ENCODE measurements at places on chromosomes 5 and 9.
A peak's percentile ranks its signal among the peaks of the same experiment; 100 is the strongest.

GRCh38 chr5:20041326-20042274, 53.6 kb upstream of the CDH18 start:
- no peak for DNase-seq

GRCh38 chr9:93120846-93121315, 13.2 kb downstream of the NINJ1 start:
- no peak for DNase-seq

- no peak for DNase-seq
Observed at GRCh38 chr9:79812099-79812498, 240.3 kb downstream of the TLE4 start.

DNA sequence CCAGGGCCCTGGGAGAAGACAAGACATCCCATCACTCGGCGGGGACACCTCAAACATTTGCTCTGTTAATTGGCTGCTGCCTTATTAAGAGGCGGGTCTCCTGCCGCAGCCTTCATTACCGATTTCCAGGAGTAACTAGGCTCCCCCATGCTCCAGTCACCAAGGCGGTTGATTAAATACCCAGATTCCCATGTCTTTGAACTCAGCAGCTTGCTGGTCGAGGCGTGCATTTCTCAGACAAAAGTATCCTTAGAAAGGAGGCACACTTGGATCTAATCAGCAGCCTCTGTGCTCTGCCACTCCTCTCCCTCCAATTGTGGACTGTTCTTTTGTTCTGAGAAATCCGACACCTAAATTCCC, 228.8 kb downstream of the FSTL4 start:
- no peak for DNase-seq

- no peak for DNase-seq
Observed at GRCh38 chr5:149916334-149917072, 28.1 kb downstream of the PDE6A start.

DNA sequence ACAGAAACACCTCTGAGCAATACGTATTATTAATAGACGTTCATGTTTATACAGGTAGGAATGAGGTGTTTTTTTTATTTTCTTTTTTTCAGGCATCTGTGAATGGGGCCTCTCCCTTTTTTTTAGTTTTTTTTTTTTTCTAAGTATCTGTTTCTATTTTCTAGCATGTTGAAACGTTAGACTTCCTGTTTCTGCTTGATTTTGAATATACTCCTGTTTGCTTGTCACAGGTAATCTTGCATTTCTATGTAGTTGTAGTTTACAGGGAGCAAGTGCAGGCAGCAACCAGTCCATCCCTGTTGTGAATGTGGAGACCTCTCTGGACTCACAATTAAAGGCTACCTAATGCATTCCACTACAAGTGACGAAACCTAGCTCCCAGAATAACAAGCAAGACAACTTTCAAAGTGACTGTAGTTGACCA, 22.8 kb upstream of the TNFAIP8 start:
- no peak for DNase-seq

DNA sequence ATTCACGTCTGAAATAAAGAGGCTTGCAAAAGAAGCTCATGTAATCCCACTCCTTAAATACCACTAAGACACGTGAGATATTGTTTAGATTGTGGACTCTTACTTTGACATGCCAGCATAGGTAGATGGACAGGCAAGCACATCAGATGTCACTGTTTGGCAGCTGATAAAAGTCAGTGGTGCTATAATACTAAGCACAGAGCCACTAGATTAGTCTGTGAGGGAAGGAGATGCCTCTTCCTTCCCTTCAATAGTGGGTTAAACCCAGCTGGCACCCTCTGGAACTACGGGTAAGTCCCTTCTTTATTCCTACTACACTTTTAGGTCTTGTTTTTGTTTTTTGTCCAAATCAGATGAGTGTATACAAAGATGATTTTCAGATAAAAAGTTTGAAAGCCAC, at the start of gene MYOT:
MYOT (plus strand) TSS at position 197 of the 400 bp plus-strand sequence. CDS start 2,792 bp downstream, outside the sequence.
- DNase-seq, result no peak

DNA sequence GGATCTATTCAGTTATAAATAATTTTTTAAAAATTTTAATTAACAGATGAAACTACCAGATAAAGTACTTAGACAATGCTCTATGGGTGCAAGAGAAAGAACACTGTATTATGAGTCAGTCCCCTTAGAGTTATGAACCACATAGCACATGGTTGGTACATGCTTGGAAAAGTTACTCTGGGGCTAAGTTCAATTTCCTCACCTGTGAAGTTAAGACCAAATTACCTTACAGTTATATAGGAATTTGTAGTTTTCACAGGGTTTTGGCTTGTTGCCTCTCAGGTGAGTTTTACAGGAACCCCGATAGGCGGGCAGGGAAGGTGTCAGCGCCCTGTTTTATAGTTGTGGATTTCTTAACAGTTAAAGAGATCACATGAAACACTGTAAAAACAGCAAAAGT, 1.2 kb downstream of the PANK3 start:
- no peak for DNase-seq

DNA sequence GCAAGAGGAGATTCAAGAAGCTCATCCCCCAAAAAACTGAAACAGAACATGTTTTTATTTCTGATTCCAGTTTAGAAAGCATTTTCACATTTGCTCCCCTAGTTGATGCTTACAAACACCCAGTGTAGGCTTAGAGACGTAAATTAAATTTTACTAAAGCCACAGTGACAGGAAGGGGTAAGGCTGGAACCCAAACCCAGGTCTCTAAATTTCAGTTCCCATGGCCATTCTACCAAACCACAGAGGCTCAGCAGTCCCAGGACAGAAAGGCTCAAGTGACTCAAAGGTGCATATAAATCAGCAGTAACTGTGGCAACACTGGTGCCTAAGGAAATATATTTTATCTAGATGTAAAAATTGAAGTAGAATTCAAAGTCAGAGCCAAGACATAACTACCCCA, 128.7 kb downstream of the CEP120 start:
- DNase-seq, result no peak

DNA sequence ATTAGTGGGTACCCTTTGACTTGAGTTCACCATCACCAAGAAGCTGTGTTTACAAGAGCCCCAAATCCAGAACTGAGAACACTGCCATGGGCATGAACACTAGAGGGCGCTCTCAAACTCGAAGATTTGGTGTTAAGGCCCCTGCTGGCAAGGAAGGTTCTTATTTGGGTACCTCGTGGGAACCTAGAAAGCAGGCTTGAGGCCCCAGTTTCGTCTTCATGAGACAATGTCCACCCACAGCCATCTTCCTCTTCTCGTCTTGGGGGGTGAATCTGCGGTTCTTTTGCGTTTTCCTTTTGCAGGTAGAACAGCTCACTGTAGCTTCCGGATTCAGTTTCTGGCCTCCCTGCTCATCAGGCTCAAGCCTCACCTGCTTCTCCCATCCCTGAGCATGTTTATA, 184.0 kb downstream of the SEMA5A start:
- DNase-seq, result peak; percentile 13

- no peak for DNase-seq
Observed at GRCh38 chr5:32973646-32974045, 262.5 kb downstream of the NPR3 start.

GRCh38 chr5:179120951-179121666, 60.9 kb downstream of the ZNF354C start:
- DNase-seq, result no peak

- no peak for DNase-seq
Observed at GRCh38 chr9:89023740-89024139, 32.5 kb downstream of the S1PR3 start.

- no peak for DNase-seq
Observed at GRCh38 chr5:76715486-76715735, 515 bp upstream of the F2R start.

- DNase-seq, result no peak
Observed at GRCh38 chr5:41404757-41405156, 105.6 kb downstream of the PLCXD3 start.

DNA sequence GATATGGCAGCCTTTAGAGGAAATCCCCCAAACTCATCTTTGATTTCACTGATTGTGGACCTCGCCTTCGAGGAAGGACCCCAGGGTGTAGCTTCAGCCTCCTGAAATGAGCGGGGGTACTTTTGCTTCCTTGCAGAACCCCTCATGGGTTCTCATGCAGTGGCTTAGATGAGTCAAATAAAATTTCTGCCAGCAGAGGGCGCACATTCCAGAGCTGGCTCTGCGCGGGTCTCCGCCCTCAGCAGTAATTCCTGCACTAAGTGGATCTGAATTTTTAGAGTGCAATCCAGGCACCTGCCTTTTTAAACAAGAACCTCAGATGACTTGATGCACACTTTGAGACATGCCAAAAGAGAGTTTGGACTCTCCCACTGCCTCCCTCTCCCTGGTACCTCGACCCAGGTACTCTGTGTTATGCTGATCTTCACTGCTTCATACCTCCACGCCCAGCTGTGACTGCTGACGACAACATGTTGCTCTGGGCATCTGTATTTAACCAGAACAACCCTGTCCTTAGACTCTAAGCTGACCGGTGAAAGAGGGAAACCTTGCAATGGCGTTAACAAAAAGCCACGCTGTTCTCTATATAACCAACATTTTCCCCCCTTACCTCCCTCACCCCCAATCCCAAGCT, 7.3 kb downstream of the EGFLAM start:
- DNase-seq, result peak; percentile 37

GRCh38 chr5:143066556-143067281, 296.5 kb downstream of the ARHGAP26 start:
- peak; percentile 16 for DNase-seq

GRCh38 chr5:142737179-142737578, 33.0 kb upstream of the ARHGAP26 start:
- no peak for DNase-seq

- DNase-seq, result no peak
Observed at GRCh38 chr5:176612855-176613254, 2.9 kb upstream of the GPRIN1 start.

DNA sequence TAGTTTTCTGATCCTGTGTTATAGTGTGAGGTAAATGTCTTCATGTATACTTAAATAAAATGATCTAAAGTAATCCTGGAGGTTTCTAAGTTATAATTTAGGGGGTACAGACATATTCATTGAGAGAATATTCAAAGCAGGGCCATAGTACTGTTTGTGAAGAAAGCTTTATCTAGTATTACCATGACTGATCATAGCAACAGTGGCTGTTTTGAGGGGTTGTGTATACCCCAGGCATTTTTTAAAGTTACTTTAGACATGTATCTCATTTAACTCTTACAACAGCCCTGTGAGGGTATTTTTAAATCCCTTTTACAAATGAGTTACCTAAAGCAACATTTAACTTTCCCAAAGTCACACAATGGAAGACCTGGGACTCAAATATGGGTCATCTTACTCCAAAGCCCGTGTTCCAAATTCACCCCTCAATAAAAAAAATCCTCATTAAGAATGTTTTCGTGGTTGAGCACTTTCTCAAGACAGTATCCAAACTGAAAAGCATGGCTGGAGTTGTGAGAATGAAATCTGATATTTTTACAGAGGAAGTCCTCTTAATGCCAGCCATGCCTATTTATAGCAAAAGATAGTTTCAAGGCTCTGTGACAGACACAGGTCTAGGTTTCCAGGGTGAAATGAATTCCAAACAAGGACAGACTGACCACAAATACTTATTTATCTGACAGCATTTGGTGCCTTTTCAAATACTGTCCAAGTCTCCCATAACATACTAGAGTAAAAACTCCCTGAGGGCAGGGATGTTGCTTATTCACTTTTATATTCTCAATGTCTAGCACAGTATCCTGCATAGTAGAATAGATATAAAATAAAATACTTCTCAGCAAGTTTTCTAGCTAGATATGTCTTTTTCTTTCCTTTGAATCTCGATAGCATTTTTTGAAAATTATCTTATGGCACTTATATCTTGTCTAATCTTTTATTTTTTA, 10.4 kb downstream of the STOM start:
- DNase-seq, result no peak

DNA sequence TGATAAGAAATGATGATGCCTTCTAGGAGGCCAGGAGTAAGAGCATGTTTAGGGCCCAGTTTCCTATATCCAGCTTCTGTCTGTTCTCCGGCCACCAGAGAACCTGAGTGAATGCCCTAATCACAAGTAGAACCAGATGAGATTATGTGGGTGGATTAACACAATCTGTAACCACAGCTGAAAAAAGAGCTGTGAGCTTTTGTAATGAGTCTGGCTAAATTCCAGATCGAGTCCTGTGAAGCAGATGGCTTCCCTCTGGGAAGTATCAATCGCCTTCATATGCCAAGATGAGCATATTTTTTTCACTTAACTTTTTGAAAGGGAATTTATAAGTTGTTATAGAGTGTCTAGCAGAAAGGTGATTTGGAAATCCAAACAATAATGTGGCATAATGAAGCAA, 99.8 kb downstream of the NNT start:
- DNase-seq, result no peak

GRCh38 chr5:58410441-58410840, 49.4 kb downstream of the PLK2 start:
- no peak for DNase-seq

DNA sequence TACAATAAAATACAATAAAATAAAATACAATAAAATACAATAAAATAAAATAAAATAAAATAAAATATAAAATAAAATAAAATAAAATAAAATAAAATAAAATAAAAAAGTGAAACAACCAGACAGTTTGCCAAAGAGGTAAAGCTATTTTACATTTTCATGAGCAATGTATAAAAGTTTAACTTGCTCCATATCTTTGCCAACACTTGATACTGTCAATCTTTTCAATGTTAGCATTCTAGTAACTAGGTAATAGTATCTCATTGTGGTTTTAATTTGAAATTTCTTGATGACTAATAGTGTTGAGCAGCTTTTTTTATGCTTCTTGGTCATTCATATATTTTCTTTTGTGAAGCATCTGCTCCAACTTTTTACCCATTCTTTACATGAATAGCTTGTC, 17.3 kb downstream of the TTC33 start:
- no peak for DNase-seq

GRCh38 chr5:82244854-82245635, 33.1 kb downstream of the RPS23 start:
- DNase-seq, result no peak

DNA sequence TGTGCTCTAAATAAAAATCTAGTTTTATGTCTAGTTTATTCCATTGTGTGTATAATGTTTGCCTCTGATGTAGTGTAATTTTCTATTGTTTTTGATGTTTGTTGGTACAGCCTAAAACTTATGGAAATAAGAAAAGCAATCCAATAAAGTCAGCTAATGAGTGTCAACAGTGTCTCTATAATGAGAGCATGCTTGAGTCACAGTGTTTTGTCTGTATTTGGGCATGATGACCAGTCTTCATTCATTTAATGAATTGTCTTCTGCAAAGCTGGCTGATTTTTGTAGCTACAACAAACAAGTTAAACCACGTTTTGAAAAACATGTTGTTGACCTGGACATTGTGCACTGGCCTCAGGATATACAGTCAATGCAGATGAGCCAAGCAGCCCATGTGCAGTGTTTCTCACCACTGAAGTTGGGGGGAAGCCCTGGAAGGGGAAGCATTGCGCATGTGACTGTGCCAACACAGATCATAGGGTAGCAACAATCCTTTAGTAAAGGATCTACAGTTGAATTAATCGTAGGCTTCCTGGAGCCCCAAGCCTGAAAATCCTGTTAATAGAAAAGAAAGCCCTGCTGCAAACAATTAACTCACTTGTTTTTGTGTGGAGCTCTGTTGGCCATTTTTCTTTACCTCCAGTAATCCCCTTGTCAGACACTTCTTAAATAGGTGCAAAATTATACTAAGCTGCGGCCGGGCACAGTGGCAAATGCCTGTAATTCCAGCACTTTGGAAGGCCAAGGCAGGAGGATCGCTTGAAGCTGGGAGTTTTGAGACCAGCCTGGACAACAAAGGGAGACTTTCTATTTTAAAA, 88.0 kb downstream of the INIP start:
- DNase-seq, result no peak

GRCh38 chr9:88183798-88184495, 45.7 kb upstream of the SPATA31C2 start:
- no peak for DNase-seq

Measured in stimulated activated CD4-positive, alpha-beta T cell treated with anti-CD3 and anti-CD28 coated beads, Interleukin-4, amount 100 ng/mL, for 48 hours (primary cell).